Activated naive CD8-positive, alpha-beta T cell treated with anti-CD3 and anti-CD28 coated beads, Interleukin-2, amount 10 ng/mL, durations not matched to agents 7 days and 5 days (primary cell): ENCODE measurements at places on chromosomes 11 and 22. TPM values are rescaled to one million over a fixed set of nuclear protein-coding genes. Genes with fewer than 3 reads are reported as not detected.

The DDI1 gene
- not detected for total RNA-seq

The ADAMTS15 gene
- 0.11 TPM for total RNA-seq

The PGGHG gene
- total RNA-seq: 664 TPM

The GRIK4 gene
- total RNA-seq: not detected

The GAB4 gene
- not detected for total RNA-seq

The WT1 gene
- total RNA-seq: not detected

The SLCO2B1 gene
- 2.6 TPM for total RNA-seq

The PNPLA5 gene
- not detected for total RNA-seq

The NDUFC2 gene
- 162 TPM for total RNA-seq

The HPX gene
- total RNA-seq: 0.58 TPM

The CCDC73 gene
- total RNA-seq: not detected

The SLC7A4 gene
- 0.79 TPM for total RNA-seq

The OSM gene
- 125 TPM for total RNA-seq

The MFRP gene
- not detected for total RNA-seq
